Non-pigmented ciliary epithelial cell (primary cell): ENCODE measurements at places on chromosomes 1 and 21.

DNA sequence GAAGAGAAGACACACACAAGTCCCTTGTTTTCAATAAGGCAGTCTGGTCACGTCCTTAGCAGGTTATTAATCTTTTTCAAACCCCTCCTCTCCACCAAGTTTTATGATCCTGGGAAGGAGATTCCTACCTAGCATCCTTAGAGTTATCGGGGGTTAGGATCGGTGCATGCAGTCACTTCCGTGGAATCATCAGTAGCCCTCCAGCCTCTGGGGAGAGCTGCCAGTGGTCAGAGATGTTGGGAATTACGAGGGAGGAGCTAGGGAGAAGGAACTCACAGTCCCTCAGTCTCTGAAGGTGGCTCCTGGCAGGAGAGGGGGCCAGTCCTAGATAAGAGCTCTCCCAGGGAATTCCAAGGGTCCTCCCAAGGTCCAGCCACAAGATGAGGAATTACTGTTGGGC is 57.7 kb upstream of the ATP5PO start:
- no peak for DNase-seq

DNA sequence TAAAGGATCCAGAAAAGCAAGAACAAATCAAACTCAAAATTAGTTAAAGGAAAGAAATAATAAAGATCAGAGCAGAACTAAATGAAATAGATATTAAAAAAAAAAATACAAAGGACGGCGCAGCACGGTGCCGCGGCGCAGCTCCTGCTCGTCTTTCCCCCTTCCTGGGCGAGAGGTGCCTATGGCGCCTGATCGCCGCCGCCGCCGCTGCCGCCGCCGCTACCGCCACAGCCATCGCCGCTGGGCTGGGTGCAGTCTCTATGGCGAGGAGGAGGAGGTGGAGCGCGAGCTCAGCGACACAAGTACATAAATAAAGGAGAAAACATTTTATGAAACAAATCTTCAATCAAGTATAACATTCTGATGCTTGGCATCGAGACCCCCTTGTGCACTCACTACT is 77.6 kb upstream of the VANGL1 start:
- no peak for DNase-seq

GRCh38 chr1:22969304-22969709 is 3.4 kb downstream of the LACTBL1 start:
- DNase-seq: peak; percentile 47

DNA sequence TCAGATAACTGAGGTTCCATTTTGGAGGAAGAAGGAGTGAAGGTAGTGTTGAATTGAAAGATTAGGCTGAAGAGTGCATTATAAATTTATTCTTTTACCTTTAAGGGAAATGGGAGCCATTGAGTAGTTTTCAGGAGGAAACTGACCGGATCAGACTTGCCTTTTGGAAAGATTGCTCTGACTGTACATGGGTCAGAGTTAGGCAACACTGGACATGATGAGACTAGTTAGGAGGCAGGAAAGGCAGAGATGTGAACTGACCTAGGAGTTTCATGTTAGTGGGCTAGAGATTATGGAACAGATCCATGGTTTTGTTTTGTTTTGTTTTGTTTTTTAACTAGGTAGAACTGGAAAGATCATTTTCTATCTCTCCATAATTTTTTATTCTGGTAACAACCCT is 78.2 kb downstream of the SNX7 start:
- no peak for DNase-seq

GRCh38 chr1:90716552-90717355 is at the start of gene BARHL2:
BARHL2 (minus strand) TSS chr1:90717302; CDS start chr1:90717195, 107 bp downstream.
- DNase-seq: no peak

DNA sequence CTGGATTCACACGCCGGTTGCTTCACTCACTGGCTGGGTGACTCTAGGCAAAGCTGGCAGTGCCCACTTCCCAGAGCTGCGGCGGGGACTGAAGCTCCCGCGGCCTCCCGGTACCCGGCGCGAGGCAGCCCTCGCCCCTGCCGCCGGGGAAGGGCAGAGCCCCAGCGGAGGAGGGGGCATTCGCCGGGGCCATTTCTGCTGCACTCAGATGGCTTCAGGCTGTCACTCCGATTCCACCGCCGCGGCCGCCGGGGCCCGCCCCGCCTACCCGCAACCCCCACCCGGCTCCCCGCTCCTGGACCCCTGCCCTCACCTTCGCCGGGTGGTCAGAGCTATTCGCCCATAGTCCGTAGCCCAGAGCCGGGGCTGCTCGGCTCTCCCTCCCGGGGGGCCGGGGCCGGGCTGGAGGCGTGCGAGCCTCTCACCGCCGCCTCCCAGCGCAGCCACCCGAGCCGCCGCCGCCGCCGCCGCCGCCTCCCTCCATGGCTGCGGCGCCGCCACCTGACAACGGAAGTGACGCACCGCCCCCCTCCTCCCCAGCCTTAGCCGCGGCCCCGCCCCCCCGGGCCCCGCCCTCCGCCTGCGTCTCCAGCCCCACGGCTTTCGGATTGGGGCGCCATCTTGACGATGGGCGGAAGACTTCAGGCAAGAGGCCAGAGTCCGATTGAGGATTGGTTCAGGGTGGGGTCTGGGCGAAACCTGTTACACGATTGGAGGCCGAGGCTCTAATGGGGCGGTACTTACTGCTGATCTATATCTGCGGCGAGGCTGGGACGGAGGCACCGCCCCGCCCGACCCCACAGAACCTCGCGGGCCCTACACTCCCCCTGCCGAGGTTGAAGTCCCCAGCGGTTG is at the start of gene STK40:
Gene STK40 (minus strand): TSS at position 515 of the 855 bp plus-strand sequence. CDS start 24,592 bp downstream, outside the sequence.
- DNase-seq: peak; percentile 99

GRCh38 chr1:11757047-11757446 is 4.9 kb upstream of the C1orf167 start:
- no peak for DNase-seq
